ENCODE measurements at places on chromosomes 12 and 14.

GRCh38 chr12:3928538-3929184 is 55.5 kb upstream of the PARP11 start:
- DNase-seq, result no peak

- DNase-seq, result no peak
These were observed 10.8 kb upstream of the DYRK2 start for GRCh38 chr12:67637718-67638117.

- DNase-seq, result no peak
These were observed 39.3 kb upstream of the DIO3 start for GRCh38 chr14:101521978-101522377.

GRCh38 chr14:36021591-36022320 is 154.8 kb downstream of the PTCSC3 start:
- DNase-seq, result no peak

DNA sequence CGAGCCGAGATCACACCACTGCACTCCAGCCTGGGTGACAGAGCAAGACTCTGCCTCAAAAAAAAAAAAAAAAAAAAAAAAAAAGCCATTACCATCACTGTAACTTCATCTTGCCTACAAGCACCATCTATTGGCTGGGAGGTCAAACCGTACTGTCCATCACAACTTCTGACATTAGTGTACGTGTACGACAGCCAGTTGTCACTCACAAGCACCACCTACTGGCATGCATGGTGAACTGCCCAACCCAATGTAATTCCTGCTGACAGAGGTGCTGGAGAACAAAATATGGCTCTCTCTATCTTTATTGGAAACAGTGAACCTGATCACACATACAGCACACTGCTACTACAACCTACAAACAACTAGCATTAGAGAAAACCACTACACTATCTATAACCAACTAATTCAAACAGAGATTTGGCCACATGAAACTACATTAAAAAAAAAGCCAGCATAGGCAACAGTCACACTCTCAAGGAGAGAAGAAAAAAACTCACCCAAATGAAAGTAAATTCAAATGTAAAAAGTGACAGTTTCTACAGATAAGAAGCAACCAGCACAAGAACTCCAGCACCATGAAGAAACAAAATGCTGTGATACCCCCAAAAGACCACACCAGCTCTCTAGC is 82.3 kb downstream of the PUS7L start:
- DNase-seq, result peak; percentile 19

GRCh38 chr14:21428930-21429329 is 27.0 kb downstream of the CHD8 start:
- no peak for DNase-seq

DNA sequence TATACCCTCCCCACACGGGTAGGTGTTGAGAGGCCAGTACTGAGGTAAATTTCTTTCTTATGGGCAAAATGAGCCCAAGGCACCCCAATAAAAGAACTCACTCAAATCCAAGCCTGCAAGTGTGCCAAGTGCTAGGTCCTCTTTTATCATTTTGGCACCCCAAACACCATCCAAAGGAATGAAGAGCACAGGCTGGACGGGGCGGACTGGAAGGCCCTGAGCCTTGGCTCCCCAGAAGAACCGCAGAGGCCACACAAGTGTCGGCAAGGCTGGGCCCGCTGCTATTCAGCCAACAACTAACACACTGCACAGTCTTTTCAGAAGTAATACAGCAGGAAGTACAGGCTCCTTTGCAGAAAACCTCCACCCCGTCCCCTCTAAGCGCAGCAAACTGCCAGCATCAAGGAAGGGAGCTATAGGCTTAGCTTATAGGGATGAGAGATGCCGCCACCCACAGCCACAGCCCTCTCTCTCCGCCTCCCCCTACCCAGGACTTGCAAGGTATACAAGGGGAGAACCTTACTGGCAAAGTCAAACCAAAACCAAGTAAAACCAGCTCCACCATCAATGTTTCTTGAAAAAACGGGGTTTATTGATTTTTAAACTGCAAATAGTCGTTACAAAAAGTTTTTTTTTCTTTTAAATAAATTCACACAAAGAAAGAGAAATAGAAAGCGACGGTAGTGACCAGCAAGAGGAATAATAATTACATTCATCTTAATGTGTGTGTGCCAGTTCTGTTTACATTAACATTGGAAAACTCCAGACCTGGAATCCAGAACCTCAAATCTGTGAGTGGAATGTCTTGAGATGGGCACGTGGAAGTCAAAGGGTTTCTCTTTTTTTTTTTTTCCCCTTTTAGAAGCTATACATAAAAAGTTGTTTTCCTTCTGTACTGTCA is 5.5 kb downstream of the ZFP36L1 start:
- no peak for DNase-seq

DNA sequence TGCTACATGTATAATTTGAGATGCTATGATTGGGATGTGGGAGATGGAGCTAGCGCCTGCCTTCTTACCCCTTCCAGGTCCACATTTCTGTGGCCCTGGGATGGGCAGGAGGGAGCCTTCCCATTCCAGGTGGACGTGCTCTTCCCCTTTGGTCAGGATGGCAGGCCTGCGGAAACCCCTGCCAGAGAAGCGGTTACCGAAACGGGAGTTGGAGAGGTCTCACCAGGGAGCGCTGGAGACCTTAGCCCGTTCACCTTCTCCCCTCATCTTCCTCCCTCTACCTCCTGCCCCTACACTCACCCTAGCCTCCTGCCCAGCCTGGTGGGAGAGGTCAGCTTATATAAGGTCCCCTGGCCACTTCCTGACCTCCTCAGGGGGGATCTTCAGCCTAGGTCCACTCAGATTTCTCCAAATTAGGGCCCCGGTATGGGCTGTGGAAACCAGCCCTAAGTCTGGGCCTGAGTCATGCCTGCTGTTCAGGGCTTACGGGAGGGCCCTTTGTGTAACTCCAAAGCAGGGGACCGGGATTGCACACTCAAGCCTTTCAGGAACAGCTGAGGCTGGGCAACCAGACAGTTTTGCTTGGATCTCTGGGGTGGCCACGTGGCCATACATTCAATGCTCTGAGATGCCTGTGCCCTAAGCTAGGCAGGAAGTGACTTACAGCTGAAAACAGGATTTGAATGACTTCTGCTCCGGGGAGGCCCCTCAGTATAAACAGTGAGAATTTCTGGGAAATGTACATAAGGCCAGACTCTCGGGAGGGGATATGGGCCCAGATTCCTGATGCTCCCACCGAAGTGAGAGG is 10.2 kb upstream of the MEG3 start:
- peak; percentile 34 for DNase-seq

GRCh38 chr14:102317564-102318248 is 1.8 kb upstream of the ZNF839 start:
- DNase-seq, result no peak

DNA sequence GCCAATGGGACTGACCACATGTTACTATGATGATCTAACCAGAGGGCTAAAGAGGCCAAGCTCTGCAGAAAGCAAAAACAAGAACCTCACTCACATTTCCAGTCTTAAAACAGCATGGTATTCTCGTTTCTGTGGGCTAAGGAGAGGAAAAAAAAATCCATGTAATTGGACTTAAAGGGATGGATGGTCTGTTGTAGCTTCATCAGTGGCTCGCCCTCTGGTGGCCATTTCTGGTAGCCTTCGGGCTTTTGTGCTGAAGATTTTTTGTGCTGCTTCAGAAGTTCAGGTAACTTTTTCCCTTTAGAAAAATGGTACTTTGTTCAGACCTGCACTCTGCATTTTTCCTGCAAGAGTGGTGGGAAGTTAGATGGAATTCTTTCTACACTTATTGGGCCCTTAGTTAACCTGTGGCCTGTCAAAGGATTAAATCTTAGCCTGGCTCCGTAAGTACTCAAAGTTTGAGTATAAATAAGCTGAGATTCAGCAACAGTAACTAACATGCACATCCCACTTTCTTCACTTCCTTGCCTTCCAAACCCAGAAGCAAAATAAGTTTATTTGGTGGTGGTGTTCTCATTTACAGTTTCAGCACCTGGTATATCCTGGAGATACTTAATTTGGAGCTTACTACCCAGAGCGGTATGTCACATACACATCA is 22.3 kb downstream of the DCAF4 start:
- DNase-seq, result peak; percentile 79

DNA sequence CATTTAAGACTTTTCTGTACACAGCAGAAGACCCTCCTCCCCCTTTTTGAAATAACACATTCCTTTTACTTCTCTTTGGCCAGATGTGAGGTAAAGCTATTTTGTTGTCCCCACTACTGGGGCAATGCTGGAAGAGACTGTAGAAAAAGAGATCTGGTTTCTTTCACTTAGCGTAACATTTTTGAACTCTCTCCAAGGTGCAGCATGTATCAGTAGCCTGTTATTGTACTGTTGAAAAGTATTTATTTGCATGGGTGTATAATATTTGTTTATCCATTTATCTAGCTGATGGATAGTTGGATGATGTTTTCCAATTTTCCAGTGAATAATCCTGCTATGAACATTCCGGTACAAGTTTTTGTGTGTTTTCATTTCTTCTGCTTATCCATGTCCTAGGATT is 335.2 kb downstream of the SOX5 start:
- no peak for DNase-seq

DNA sequence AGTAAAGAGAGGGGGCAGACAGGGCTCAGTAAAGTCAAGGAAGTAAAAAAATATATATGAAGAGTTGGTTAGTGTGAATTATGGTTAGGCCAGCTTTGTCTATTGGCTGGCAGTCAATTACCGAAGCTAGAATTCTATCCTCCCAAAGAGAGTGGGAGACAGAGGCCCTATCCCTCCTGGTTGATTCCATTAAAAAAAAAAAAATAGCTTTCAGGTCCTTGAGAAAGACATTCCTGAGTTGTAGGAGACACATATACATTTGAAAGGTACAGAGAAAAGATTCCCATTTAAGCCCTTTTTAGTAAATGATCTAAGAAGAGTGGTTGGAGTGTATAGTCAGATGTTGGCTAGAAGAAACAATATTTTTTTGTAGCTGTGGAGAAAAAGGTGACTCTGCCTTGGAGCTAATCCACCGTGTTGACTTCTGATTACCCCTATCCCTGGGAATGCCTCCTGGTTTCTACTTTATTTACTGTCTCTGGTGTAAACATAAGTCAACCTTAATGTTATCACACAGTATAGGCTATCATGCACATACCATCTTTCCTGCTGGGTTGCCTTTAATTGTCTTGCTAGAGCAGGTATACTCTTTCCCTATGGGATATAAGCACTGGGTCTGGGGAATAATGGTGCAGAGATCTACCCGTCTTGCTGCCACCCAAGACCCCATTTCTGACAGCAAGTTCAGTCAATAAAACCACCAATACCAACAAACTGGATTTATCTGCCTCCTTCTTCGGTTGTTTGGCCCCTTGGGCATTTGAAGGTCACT is 859.9 kb upstream of the ATXN7L3B start:
- DNase-seq, result no peak

DNA sequence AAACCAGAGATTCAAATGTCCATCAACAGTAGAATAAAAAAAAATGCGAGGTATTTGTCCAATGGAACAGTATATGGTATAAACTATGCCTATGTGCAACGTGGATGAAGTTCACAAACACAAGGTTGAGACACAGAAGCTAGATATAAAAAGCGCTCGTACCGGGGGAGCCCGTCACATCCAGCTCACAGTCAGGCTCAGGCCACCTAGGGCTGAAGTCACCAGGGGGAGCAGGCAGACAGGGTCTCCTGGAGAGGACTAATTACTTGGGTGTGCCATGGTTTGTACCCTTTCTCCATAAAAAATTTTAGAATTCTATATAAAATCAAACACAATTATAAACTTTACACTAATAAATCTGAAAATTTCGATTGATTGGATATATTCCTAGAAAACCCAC is 13.6 kb downstream of the AHNAK2 start:
- DNase-seq, result no peak

GRCh38 chr14:96084796-96085195 is 45.6 kb downstream of the C14orf132 start:
- DNase-seq, result no peak

GRCh38 chr12:105644770-105645169 is 314.3 kb downstream of the C12orf75 start:
- no peak for DNase-seq

DNA sequence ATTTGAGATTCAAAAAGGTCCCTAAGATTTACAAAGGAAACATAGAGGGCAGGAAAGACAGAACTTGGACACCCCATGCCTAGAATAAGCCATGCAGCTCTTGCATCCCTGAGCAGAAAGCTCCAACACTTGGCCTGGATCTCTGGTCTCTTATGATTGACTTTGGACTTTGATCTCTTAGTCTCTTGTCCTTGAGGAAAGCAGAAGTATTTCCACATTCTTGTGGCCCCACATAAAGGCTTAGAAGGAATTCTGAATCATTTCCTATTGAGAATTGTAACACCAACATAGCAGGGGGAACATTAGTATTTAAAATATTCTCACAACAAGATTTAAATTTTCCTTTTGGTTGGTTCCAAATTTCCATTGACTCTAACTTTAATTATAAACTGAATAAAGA is 283.7 kb upstream of the PRKD1 start:
- DNase-seq, result peak; percentile 33

DNA sequence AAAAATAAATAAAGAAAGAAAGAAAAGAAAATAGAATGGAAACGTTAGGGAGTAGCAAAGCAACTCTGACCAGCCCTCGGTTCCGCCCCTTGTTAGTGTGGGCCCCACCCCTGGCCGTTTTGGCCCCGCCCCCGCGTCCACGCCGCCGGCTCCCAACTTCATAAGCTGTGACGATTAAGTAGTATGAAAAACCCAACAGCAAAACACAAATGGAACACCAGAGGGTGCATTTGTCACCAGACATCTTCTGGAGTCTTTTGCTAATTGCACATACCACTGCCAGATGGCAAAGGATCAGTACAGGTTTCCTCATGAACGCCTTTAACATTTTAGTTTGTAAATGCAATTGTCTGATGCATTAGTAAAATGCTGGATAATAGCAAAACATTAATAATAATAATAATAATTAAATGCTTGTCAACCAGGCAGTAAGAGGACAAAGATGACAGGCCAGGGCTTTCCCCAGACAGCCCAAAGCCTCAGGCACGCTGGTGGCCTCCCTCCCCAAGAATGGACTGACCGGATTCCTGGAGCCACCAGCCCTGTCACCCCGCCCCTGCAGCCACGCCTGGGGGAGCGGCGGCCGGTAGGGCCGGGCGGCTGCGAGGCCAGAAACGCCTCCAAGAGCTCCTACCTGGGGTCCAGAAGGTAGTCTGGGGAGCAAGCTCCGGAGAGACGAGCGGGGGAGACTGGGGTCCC is 23.6 kb downstream of the HSP90AA1 start:
- peak; percentile 94 for DNase-seq

- peak; percentile 79 for DNase-seq
These were observed 8.5 kb upstream of the CFL2 start for GRCh38 chr14:34722723-34723545.

- no peak for DNase-seq
These were observed 691 bp downstream of the SLC2A13 start for GRCh38 chr12:40105265-40105514.

- no peak for DNase-seq
These were observed 188.3 kb downstream of the CAPZA3 start for GRCh38 chr12:18926188-18926587.

GRCh38 chr12:6757028-6757690 is 4.2 kb upstream of the MLF2 start:
- DNase-seq, result no peak

GRCh38 chr12:124148481-124149273 is 146.2 kb upstream of the RFLNA start:
- no peak for DNase-seq

- DNase-seq, result no peak
These were observed 69.9 kb downstream of the TGFB3 start for GRCh38 chr14:75911883-75912282.

GRCh38 chr14:73788701-73789551 is 62.7 kb upstream of the PTGR2 start:
- no peak for DNase-seq

All from AG20443 (cell line).